ENCODE measurements at places on chromosomes 16 and 17.

- DNase-seq, result no peak
Observed at GRCh38 chr17:82180776-82181528, 31.7 kb downstream of the CCDC57 start.

GRCh38 chr17:65536573-65537342 is 24.7 kb downstream of the AXIN2 start:
- no peak for DNase-seq

- DNase-seq, result no peak
Observed at GRCh38 chr16:89147085-89147817, 24.3 kb upstream of the CDH15 start.

- no peak for DNase-seq
Observed at GRCh38 chr16:52203096-52203495, 343.8 kb downstream of the TOX3 start.

GRCh38 chr16:9195287-9195686 is 103.8 kb downstream of the HAPSTR1 start:
- no peak for DNase-seq

DNA sequence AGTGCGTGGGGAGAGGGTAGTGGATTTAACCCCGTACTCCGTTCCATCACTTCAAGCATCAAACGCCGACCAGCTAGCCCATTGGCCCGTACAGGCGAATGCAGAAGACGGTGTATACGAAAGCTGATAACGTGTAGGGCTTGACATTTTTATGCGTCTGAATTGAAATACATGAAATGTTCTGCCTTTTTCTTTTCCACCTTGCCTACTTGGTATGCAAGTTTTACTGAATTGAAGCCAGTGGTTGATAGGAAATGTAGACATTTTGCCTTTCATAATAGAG is 834 bp upstream of the STAT3 start:
- no peak for DNase-seq

- DNase-seq, result no peak
Observed at GRCh38 chr16:88617268-88618031, 20.9 kb upstream of the IL17C start.

DNA sequence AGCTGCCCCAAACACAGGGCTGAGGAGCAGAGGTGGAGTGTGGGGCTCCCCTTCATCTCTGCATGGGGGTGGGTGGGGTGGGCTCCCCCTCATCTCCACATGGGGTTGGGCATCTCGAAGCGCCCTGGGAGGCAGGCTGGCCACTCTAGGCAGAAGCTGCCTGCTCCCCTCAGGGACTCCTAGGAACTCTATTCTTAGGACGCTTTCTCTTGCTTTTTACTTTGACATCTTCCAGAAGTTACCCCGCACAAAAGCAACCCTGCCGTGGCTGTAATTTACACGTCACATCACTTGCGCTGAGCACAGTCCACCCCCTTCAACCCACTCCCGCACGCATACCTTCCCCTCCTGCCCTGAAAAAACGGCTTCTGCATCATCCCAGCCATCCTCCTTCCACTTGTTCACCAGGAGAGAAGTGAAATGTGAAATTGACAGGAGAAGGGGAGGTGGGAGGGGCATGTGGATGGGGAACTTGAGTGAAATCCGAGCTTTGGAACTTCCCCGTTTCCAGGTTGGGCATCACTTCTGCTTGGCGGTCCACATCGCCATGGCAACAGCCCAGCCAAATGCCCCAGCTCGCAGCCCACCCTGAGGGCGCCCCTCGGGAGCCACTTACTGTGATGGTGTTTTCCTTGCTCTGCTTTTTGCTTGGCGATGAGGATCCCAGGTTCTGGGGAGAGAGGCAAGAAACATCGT is 53.7 kb upstream of the RCVRN start:
- DNase-seq, result no peak

- peak; percentile 35 for DNase-seq
Observed at GRCh38 chr16:85570213-85570734, 42.8 kb upstream of the GSE1 start.

GRCh38 chr16:14056970-14057369 is 14.1 kb upstream of the MRTFB start:
- DNase-seq, result no peak

- DNase-seq, result no peak
Observed at GRCh38 chr16:5607169-5607568, 509.6 kb upstream of the EEF2KMT start.
